ENCODE measurements at places on chromosomes 6 and 20. TPM values are rescaled to one million over a fixed set of nuclear protein-coding genes. Genes with fewer than 3 reads are reported as not detected.

PRDM1 gene
- 0.38 TPM for total RNA-seq

SLC44A4 gene
- 1.9 TPM for total RNA-seq

MUCL3 gene
- total RNA-seq: not detected

CASS4 gene
- total RNA-seq: 0.38 TPM

MAFB gene
- 1.1 TPM for total RNA-seq

WFDC5 gene
- not detected for total RNA-seq

All from mesangial cell (primary cell).